ENCODE measurements at places on chromosomes 6 and 20. TPM values are rescaled to one million over a fixed set of nuclear protein-coding genes. Genes with fewer than 3 reads are reported as not detected.

MOCS3 gene
- 5.2 TPM for total RNA-seq

KHDC1 gene
- total RNA-seq = 1.6 TPM

COL19A1 gene
- not detected for total RNA-seq

HLA-DQB1 gene
- 9.3 TPM for total RNA-seq

OR5V1 gene
- not detected for total RNA-seq

- no peak overlapping the region for H3K4me3 ChIP-seq
- no peaks in the 10 kb centered on the region for H3K27me3 ChIP-seq
- no peak overlapping the region for H3K27ac ChIP-seq
- no peaks in the 10 kb centered on the region for H3K36me3 ChIP-seq
Observed at GRCh38 chr20:61045876-61046585, 206.0 kb upstream of the CDH4 start.

DNA sequence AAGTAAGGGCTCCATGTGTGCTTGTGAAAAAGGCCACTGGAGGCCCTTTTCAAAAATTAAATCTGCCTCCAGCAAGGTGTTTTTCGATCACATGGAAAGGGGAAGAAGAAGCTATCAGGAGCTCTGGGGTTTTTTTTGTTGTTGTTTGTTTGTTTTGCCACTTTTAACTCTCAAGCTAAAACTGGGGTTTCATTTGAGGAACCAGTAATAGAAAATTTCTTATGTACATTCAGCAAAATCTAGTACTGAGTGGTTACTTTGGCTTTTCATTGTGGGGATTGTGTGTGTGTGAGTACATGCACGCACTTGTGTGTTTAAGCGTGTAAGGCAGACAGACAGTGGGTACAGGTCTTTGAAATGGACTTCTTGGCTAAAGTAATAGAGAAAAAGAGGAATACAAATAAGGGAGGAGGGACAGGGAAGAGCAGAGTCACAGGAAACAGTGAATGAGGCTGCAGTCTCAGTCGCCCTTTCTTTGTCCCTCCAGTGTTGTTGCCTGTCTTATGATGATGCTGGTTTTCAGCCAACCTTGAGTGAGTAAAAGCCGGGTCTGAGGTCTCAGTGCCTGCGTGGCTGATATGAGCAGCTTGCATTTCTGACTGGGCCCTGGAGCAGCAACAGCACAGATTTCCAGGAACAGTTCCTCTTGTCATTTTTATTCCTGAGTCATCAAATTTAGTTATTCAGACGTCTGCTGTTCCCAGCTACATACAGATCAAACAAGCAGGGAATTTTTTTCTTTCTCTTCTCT is 26.2 kb downstream of the SLC16A10 start:
- no peak overlapping the region for H3K4me3 ChIP-seq
- H3K4me1 ChIP-seq = no peaks in the 10 kb centered on the region
- no peak overlapping the region for H3K27ac ChIP-seq
- no peaks in the 10 kb centered on the region for H3K27me3 ChIP-seq
- no peaks in the 10 kb centered on the region for H3K36me3 ChIP-seq

DNA sequence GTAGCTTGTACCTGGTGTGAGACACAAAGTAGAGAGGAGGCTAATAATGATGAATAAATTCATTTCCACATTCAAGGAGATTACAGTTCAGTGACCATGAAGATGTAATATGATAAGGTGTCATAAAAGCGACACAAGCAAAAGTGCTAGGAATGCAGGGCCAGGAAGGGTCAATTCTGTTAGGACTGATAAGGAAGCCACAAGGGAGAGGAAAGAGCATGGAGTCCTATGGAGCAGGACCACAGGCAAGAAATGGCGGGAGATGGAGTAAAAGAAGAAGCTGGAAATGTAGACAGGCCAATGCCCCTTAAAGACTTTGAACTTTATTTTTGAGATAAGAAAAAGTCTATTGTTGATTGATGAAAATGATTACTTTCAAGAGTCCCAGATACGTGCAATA is 161.8 kb upstream of the KCNK16 start:
- H3K4me3 ChIP-seq = no peak overlapping the region
- H3K36me3 ChIP-seq = no peaks in the 10 kb centered on the region
- no peaks in the 10 kb centered on the region for H3K27me3 ChIP-seq
- no peak overlapping the region for H3K27ac ChIP-seq

DNA sequence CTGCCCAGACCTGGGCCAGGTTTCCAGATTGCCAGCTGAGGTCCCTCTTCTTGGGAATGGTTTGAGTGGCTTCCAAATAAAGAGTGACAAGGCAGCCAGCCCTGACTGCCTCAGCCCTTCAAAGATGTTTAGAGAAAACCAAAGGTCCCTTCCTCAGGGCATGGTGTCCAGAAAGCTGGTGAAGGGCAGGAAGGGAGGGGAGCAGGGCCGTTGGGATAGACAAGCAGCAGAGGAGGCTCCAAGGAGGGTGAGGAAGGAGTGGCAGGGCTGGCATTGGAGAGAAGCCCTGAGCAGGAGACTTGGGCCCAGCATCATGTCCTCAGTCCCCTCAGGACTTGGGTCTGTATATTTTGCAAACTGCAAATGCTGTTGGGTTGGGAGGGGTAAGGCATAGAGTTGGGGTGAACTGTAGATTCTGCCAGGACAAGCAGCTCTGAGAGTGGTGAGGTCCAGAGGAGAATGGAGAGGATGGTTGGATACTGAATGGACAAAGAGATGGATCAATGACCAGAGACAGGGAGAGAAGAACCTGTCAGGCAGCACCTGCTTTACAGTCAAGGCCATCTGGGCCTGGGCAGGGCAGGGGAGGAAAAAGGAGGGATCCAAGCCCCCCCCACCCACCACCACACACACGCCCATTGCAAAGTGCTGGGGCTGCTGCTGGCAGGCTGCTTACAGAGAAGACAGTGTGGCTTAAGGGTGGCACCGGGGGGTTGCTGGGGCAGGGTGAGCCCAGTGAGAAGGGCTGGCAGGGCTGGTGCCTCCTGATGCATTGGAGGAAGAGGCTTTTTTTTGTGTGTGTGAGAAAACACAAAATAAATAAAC is 5.5 kb upstream of the DSN1 start:
- H3K4me3 ChIP-seq = no peak overlapping the region
- no peak for DNase-seq

DNA sequence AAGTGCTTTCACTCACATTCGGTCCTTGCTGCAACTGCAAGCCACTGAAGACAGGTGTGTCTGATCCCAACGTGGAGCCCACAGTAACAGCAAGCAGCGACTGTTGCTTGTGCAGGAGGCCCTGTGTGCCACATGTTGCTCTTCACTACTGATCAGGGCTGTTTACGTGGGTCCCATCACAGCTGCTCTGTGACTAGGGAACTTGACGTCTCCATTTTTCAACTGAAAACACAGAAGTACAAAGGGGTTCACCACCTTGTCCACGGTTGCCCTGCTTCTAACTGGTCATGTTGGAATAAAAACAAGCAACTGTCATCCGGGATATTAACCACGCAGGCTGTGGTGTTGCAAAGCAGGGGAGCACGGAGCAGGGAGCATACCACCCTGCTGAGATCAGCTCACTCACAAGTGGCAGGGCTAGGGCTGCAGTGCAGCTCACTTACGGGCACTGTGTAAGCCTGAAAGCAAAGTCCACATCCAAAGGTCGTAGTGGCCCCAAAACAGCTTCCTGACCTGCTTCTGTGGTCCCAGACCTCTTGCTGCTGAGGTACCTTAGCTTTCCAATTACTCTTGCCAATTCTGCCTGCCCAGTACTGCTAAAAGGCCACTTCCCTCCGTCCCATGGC is 105.8 kb upstream of the DUSP22 start:
- H3K4me3 ChIP-seq = no peak overlapping the region
- no peaks in the 10 kb centered on the region for H3K36me3 ChIP-seq
- peaks cover 4% of the 10 kb centered on the region for H3K27me3 ChIP-seq
- peaks cover 7% of the 10 kb centered on the region for H3K4me1 ChIP-seq
- DNase-seq = no peak
- no peak overlapping the region for H3K27ac ChIP-seq

Data from esophagus squamous epithelium (tissue), 5 donors.